Cerebellum (tissue), 4 donors: ENCODE measurements at places on chromosomes 6 and 20. TPM values are rescaled to one million over a fixed set of nuclear protein-coding genes. Genes with fewer than 3 reads are reported as not detected.

SYCP2 gene
- total RNA-seq: 4.2 TPM

DNA sequence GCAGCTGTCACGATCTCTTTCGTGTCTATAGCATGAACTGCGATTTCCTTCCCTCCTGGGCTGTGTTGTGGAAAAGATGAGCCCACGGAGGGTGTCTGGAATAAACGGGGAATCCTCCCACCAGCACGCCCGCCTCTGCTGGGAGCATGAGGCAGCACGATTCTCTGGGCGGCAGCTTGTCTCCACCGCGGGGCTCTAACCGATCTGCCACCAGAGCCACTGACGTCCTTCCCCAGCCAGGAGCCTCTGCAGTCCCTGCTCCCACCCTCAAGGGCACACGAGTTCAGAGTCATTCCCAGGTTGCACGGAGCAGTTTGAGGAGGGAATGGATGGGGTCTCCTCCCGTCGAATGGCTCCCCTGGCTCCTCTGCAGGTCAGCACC lies 197.6 kb downstream of the DLL1 start:
- DNase-seq: no peak

DNA sequence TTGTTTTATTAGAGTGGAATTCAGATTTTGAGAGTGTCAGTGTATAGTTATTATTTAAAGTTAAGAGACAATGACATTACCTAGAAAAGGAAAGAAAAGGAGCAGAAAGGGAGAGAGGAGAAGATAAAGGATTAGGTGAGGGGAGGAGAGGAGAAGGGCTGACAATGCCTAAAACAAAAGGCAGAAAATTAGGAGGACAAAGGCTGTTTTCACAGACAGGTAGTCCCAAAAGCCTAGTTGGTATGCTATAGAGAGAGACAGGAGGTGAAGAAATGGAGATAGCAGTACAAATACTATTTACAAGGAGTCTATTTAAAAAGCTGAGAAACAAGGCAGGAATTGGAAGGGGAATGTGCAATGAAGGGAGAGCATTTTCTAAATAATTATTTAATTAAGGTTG lies 409.4 kb upstream of the ADGRB3 start:
- DNase-seq: no peak

DNA sequence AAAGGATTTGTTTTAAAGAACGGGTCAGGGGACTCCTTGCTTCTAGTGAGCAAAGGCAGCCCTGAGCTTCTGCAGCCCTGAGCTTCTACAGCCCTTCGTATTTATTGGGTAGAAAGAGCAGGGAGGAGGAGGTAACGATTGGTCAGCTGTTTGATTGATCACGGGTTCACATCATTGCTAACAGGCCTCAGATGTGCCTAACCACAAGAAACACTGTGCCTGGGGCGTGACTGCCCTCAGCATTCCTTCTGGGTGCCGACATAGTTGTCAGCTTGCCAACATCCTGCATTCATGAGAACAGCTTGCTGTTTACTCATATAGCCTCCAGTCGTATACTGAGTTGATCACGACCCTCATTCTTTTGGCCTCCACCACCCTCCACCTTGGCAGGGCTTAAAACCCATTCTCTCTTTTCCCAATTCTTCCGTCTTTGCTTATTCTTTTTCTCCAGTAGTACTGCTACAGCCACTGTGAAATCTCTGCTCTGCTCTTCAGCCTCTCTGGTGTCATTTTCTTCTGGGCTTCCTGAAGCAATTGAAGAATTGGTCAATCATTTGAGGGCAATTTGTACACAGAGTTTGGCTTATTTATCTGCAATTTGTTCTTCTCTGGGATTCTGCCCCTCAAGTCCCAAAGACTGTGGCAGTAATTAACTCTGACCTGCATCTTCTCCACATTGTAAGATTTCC lies 25.4 kb upstream of the NOP56 start:
- no peak for DNase-seq

TMEM244 gene
- not detected for total RNA-seq

RIMS1 gene
- 247 TPM for total RNA-seq

SNTA1 gene
- total RNA-seq: 7.8 TPM

- DNase-seq: no peak
Measured at GRCh38 chr6:21158149-21158548, 435.4 kb upstream of the SOX4 start.

DNA sequence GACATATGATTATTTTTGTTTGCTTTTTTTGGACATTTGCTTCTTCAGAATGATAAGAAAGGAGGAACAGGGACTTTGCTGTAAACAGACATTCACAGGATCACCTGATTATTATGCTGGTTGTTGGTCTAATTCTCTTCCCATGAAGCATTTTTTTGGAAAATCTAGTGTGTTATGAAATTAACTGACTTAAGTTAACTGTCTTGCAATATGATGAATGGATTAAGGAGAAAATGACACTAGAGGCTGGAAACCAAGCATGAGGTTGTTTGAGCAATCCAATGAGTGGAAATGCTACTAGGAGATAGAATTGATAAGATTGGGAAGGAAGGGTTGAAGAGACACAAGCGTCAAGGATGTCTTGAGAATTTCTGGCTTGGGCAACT lies 13.2 kb upstream of the EDN1 start:
- DNase-seq: no peak

TP53TG5 gene
- not detected for total RNA-seq

DNA sequence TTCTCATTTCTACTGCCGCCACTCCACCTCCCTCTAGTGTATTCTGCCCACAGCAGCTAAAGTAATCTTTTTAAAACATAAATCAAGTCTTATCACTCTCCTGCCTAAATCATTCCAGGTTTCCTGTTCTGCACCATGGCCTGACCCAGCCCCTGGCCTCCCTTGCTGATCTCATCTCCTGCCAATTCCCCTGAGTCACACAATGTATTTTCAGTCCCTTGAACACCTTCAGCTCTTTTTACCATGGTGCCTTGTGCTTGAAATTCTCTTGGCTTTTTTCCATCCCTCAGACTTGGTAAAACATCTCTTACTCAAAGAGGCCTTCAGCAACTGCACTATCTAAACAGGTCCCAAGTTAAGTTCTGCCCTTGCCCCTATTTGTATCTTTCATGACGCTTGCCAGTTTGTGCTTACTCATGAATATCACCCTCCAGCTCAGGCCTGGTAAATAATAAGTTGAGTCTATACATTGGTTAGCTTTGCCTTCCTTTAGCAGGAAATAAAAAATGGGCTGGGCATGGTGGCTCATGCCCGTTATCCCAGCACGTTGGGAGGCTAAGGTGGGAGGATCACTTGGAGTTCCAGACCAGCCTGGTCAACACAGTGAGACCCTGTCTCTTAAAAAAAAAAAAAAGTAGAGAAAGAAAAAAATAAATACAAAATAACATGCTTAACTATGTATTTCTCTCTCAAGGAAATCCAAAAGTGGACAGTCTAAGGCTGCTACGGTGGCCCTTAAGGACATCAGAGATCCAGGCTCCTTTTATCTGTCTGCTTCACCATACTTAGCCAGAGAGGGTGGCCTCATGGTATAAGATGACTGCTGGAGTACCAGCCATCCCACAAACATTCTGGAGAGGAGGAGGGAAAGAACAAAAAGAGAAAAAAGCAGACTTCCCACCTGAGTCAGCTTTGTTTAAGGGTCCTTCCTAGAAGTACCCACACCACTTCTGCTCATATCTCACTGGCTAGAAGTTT lies 62.2 kb downstream of the ARFGEF2 start:
- no peak for DNase-seq

AVP gene
- not detected for total RNA-seq

DNA sequence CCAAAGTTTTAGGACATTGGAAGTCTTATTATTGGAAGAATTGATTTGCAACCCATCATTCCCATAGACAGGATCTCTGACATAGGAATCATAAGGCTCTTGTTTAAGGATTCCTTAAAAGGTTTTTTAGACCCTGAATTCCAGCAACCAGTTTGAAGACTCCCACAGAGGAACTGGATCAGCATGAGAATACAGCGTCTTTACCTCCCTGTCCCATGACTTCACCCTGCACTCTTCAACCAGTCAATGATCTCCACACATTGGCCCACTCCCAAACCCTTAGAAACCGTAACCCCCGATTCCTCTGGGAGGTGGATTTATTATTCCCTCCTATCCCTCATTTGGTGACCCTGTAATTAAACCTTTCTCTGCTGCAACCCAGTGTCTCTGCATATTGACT lies 150.7 kb upstream of the PLCB4 start:
- DNase-seq: no peak

GRCh38 chr6:75579951-75580350 lies 21.7 kb upstream of the SENP6 start:
- DNase-seq: no peak
